Fibroblast of lung (primary cell): ENCODE measurements at places on chromosomes 7 and 10. TPM values are rescaled to one million over a fixed set of nuclear protein-coding genes. Genes with fewer than 3 reads are reported as not detected.

GRCh38 chr10:43623351-43623750, 17.1 kb downstream of the ZNF485 start:
- H3K27ac ChIP-seq: no peak overlapping the region
- H3K36me3 ChIP-seq: no peaks in the 10 kb centered on the region
- H3K4me1 ChIP-seq: no peaks in the 10 kb centered on the region
- no peaks in the 10 kb centered on the region for H3K27me3 ChIP-seq
- DNase-seq: peak; percentile 15

- H3K27me3 ChIP-seq: no peaks in the 10 kb centered on the region
- H3K36me3 ChIP-seq: peaks cover 4% of the 10 kb centered on the region
- H3K4me3 ChIP-seq: no peak overlapping the region
These were observed 107.5 kb upstream of the NPS start for GRCh38 chr10:127441350-127442219.

DNA sequence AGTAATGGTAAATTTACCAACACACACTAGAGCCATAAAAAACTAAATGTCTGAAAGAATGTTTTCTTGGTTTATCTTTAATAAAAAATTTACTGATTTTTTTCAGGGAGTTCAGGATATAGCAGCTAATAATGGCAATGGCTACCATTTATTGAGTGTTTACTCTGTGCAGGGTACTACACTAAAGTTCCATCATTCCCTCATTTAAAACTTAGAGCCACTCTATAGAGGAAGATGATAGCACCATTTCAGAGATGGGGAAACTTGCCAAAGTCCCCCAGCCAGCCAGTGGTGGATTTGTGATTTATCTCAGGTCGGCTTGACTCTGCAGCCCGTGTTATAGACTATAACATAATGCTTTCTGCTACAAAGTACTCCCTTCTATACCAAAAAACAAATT, 86.6 kb downstream of the LSMEM1 start:
- no peak for DNase-seq
- H3K27me3 ChIP-seq: no peaks in the 10 kb centered on the region
- H3K4me1 ChIP-seq: no peaks in the 10 kb centered on the region
- no peaks in the 10 kb centered on the region for H3K36me3 ChIP-seq

GRCh38 chr10:30827531-30828120, 198.1 kb upstream of the LYZL2 start:
- H3K36me3 ChIP-seq: no peaks in the 10 kb centered on the region
- H3K27me3 ChIP-seq: no peaks in the 10 kb centered on the region
- H3K4me3 ChIP-seq: no peak overlapping the region
- H3K27ac ChIP-seq: no peak overlapping the region
- peak; percentile 68 for DNase-seq

DNA sequence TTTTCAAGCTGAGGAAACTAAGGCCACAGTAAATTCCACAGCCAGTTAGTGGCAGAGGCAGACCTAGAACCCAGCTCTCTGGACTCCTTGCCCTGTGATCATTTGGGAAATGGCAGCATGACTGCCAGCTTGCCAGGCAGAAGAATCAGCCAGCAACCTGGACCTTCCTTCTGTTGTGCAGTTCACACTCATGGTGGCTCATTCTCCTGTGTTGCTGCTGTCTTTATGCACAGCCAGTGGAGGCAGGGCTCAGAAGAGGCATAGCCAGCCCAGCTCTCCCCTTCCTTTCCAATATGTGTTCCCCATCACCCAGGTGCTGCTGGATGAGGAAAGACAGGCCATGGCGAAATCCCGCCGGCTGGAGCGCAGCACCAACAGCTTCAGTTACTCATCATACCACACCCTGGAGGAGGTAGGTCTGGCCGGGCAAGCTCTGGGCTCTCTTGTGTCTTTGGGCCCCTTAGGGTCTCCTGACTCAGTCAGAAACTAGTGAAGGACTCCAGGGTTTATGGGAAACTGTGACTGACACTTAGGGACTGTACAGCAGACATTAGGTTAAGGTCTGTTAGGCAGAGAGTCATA, 14.8 kb downstream of the CPA5 start:
- no peaks in the 10 kb centered on the region for H3K27me3 ChIP-seq
- H3K4me1 ChIP-seq: peaks cover 17% of the 10 kb centered on the region
- no peak overlapping the region for H3K4me3 ChIP-seq
- no peak overlapping the region for H3K27ac ChIP-seq
- DNase-seq: no peak

The HPSE2 gene
- 0.17 and 0.51 TPM in 2 replicates for total RNA-seq

The DRGX gene
- total RNA-seq: not detected in 2 replicates
